ENCODE measurements at places on chromosomes 1 and 21. TPM values are rescaled to one million over a fixed set of nuclear protein-coding genes. Genes with fewer than 3 reads are reported as not detected.
A peak's percentile ranks its signal among the peaks of the same experiment; 100 is the strongest.

The PDPN gene
- total RNA-seq: not detected

The TMPRSS3 gene
- total RNA-seq: 0.19 TPM

The CCDC27 gene
- total RNA-seq: not detected

The NECTIN4 gene
- total RNA-seq: not detected

DNA sequence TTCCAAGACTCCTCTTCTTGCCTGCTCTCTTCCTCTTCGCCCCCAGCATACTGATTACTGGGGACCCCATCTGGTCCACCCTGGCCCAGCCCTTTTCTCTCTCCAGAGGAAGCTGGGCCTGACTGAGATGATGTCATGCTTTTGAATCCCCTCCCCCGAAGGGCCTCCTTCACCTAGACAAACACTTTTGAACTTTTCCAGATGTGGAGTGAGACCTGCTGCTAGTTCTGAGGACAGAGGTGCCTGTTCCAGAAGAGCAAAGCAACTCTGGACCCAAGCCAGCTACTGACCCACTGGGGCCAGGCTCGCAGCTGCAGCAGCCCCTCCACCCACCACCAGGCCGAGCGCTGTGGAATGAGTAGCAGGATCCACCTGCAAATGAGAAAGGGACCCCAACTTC lies 8.4 kb downstream of the CD34 start:
- DNase-seq: no peak
- no peak overlapping the region for H3K27ac ChIP-seq
- peaks cover 2% of the 10 kb centered on the region for H3K4me1 ChIP-seq
- H3K36me3 ChIP-seq: no peaks in the 10 kb centered on the region
- H3K27me3 ChIP-seq: no peaks in the 10 kb centered on the region

GRCh38 chr1:42777852-42778251 lies 6.9 kb upstream of the TMEM269 start:
- H3K27ac ChIP-seq: no peak overlapping the region
- H3K4me1 ChIP-seq: peaks cover 12% of the 10 kb centered on the region
- H3K36me3 ChIP-seq: peaks cover 24% of the 10 kb centered on the region
- no peaks in the 10 kb centered on the region for H3K27me3 ChIP-seq
- DNase-seq: no peak

- DNase-seq: no peak
- H3K4me1 ChIP-seq: peaks cover 19% of the 10 kb centered on the region
- H3K4me3 ChIP-seq: no peak overlapping the region
Measured at GRCh38 chr21:35075546-35075945, 26.4 kb upstream of the RUNX1 start.

GRCh38 chr1:70079546-70079945 lies 125.8 kb downstream of the LRRC40 start:
- no peak overlapping the region for H3K4me3 ChIP-seq
- DNase-seq: no peak
- no peak overlapping the region for H3K27ac ChIP-seq
- H3K27me3 ChIP-seq: no peaks in the 10 kb centered on the region
- H3K4me1 ChIP-seq: peaks cover 5% of the 10 kb centered on the region
- H3K36me3 ChIP-seq: no peaks in the 10 kb centered on the region

DNA sequence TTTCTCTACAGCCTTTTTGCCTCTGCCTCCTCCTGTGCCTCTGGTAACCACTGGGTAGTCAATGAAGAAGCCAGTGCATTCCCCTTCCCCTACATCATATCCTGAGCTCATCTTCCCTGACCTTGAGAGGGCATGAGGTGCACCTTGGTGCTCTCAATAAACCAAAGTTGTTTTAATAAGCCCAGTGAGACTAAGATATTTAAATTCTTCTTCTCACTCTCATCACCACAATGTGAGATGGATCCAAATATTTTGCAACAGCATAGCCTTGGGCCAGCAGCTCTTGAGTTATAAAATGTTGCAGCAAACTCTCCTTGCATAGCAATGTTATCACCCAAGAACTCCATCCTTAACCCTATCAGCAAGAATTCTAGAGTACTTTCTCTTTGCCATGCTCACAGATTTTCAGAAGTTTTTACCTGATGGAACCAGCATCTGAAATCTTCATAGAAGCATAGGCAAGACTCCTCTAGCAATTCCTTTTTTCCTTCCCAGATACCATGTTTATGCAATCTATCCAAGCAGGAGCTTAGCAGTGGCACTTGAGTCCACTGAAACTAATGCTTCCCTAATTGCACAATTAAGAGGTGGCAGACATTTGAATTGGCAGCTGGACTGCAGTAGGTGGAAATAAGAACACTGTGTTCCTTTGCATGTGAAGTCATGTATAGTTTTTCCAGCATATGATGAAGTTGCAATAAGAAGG lies 36.8 kb downstream of the CDC7 start:
- H3K36me3 ChIP-seq: peaks cover 31% of the 10 kb centered on the region
- DNase-seq: no peak
- no peak overlapping the region for H3K4me3 ChIP-seq
- H3K4me1 ChIP-seq: peaks cover 69% of the 10 kb centered on the region
- H3K27ac ChIP-seq: peak overlapping the region; percentile 70

- H3K4me1 ChIP-seq: peaks cover 16% of the 10 kb centered on the region
- no peak overlapping the region for H3K27ac ChIP-seq
- peaks cover 26% of the 10 kb centered on the region for H3K27me3 ChIP-seq
- H3K36me3 ChIP-seq: no peaks in the 10 kb centered on the region
- no peak overlapping the region for H3K4me3 ChIP-seq
Measured at GRCh38 chr1:23421753-23422240, 2.8 kb downstream of the TCEA3 start.

DNA sequence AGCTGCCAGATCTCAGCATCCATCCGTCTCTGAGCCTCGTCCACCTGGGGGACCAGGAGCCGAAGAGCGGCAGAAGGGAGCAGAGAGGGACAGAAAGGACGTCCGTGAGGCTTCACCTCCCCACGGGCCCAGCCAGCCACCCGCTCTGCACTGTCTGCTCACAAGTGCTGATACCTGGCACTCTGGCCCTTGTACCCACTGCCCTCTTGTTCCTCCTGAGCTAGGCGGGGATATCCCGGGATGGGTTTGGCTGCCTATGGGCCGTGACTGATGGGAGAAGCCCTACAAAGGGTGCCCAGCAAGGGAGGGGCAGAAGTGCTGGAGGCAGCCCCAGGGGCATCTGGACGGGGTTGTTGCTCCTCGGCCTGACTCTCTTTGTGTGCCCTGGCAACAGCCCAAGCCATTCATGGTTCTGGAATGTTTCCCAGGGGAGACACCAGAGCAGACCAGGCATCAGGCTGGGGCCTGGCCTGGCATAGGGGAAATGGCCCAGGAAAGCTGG lies 57.6 kb downstream of the LDLRAD2 start:
- H3K27ac ChIP-seq: no peak overlapping the region
- DNase-seq: no peak
- H3K27me3 ChIP-seq: no peaks in the 10 kb centered on the region
- no peak overlapping the region for H3K4me3 ChIP-seq

DNA sequence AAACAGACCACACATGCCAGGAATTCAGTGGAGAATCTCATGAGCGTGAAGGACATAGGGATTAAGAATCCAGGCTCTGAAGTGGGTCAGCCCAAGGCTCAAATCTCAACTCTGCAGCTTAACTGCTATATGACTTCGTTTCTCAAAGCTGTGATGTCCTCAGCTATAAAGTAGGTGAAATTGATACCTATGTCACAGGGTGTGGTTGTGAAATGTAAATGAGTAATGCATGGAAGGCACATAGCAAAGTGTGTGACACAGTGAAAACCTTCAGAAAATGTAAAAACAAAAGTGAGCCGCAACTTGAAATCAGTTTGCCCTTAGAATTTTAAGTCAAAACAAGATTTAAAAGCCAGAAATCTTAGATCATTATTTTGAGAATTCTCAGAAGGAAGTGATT lies 145.7 kb upstream of the PRMT6 start:
- H3K27ac ChIP-seq: no peak overlapping the region
- no peaks in the 10 kb centered on the region for H3K4me1 ChIP-seq
- H3K4me3 ChIP-seq: no peak overlapping the region
- no peak for DNase-seq
- H3K27me3 ChIP-seq: no peaks in the 10 kb centered on the region

DNA sequence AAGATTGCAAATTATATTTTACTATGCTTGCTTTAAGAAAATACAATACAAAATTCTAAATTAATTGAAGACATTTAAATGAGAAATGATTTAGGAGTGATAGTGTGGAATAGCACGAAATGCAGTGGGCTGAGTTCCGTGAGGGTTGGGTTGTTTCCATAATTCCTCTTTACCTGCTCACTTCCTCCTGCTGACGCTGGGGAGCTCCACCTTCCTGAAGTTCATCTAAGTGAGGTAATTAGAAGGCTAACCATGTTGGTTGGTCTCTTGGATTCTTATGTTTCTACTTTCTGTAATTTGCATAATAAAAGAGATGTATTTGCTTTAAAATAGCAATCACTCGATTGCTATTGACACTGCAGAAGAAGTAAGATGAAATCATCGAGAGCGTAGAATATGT lies 4.7 kb downstream of the OR14I1 start:
- H3K36me3 ChIP-seq: no peaks in the 10 kb centered on the region
- peaks cover 19% of the 10 kb centered on the region for H3K27me3 ChIP-seq
- no peak overlapping the region for H3K27ac ChIP-seq
- DNase-seq: no peak
- H3K4me1 ChIP-seq: no peaks in the 10 kb centered on the region

All from natural killer cell treated with Interleukin-12 subunit alpha and Interleukin-12 subunit beta and Interleukin-15 and Interleukin-18, amount 100 ng/mL, for 72 hours (primary cell).